T-helper 17 cell (primary cell): ENCODE measurements at places on chromosomes 13 and 19.
A peak's percentile ranks its signal among the peaks of the same experiment; 100 is the strongest.

DNA sequence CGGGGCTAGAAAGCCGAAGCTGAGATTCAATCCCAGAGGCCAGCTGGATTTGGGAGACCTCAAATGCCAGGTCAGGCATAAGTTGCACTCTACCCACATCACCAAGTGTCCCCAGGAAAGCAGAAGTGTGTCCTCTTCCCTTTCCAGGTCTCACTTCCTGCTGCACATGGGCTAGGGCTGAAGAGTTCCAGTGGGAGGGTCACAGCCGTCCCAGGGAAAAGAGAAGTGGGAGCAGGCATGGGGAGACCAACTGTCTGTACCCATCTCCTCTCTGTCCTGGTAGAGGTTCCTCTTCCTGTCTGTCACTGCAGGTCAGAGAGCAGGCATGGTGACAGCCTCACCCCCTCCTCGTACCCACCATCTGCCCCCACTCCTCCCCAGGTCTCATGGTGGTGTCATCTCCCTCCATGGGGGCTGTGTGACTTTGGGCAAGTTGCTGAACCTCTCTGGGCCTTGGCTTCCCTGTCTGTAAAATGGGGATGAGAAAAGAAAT lies 14.8 kb downstream of the AXL start:
- no peak for DNase-seq

- DNase-seq: no peak
These were observed 76.5 kb downstream of the ZNF726 start for GRCh38 chr19:23991170-23991569.

DNA sequence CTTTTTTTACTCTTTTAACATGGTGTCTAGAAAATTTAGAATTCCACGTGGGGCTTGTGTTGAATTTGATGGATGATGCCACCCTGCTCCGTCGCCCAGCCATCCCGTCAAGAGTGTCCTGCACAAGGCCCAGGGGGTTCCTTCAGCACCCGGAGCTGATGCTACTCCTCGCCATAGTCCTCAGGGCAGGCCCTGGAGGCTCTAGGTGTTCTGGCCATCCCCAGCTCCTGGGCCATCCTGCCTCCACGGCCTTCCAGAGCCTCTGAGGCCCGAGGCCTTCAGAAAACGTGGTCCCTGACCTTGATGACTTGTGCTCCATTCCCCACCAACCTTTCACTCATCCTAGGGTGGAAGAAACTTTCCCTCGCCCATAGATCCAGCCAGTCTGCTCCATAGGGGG lies 3.3 kb downstream of the AKT1S1 start:
- no peak for DNase-seq

- DNase-seq: no peak
These were observed 1.3 kb downstream of the ISOC2 start for GRCh38 chr19:55459950-55460657.

DNA sequence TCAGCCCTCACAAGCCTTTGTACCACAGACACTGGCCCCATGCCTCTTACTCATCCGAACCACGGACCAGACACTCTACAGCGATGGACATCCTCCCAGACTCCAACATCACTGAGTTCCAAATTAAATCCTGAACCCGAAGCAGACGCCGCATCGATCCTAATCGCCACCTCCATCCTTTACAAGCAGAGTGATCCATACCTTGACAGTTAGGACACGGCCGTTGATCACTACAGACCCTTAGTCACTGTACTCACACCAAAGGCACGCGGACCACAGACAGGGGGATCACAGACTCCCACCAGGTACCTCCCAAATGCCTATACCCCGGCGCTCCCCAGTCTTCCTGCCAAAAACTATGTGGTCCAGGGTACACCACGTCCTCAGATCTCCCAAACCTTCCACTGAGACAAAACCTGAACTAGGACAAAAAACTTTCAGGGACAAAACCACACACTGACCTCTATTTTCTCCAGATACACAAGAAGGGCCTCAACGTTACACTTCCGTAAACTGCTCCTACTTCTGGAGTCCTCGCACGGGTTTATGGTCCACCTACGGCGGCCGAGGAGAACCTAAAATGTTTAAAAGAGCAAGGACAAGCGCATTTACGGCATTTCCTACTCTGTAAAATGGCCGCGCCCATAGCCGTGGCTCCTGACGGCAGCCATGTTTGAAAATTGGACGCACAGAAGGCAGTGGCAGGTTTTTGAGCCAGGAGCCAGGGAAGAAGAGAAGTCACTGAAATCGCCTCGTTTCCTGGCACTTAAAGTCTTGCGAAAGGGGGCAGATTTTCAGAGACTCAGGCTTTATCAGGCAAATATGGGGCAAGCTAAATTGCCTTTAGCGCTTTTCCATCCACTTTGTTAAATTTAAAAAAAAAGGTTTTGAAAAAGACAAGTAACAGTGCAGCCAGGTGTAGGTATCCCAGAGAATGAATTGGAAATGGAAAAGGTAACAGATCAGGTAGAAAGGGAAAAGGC lies at the start of gene ZNF350:
ZNF350 (minus strand) TSS at position 532 of the 983 bp plus-strand sequence. CDS start 12,480 bp downstream, outside the sequence.
- DNase-seq: peak; percentile 79

GRCh38 chr13:84479656-84480055 lies 597.4 kb upstream of the SLITRK1 start:
- DNase-seq: no peak

- no peak for DNase-seq
These were observed 288.1 kb downstream of the TEX29 start for GRCh38 chr13:111608556-111608955.
